ENCODE measurements at places on chromosomes 6 and 20.

GRCh38 chr6:164108869-164109769, 694.6 kb downstream of the QKI start:
- peak; percentile 94 for DNase-seq

DNA sequence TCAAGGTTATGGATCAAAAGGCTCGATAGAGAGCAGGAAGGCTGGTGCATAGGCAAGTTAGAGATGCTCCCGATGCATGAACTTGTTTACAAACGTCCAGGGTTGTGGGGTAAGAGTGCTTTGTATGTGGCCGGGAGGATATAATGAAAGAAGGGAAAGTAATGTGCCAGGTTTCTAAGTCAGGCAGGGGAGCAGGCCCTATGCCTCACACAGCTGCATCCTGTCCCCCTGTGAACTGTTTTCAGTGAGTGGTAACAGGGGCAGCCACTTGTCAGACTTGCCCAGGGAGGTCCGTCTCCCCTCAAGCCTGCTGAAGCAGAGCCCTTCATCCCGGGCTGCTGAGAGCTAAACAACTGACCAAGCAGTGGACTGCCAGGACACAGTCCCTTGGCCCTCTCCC, 19.4 kb downstream of the KCNK5 start:
- DNase-seq, result no peak

- no peak for DNase-seq
These were observed 91.3 kb upstream of the SLC35B3 start for GRCh38 chr6:8526624-8527023.

DNA sequence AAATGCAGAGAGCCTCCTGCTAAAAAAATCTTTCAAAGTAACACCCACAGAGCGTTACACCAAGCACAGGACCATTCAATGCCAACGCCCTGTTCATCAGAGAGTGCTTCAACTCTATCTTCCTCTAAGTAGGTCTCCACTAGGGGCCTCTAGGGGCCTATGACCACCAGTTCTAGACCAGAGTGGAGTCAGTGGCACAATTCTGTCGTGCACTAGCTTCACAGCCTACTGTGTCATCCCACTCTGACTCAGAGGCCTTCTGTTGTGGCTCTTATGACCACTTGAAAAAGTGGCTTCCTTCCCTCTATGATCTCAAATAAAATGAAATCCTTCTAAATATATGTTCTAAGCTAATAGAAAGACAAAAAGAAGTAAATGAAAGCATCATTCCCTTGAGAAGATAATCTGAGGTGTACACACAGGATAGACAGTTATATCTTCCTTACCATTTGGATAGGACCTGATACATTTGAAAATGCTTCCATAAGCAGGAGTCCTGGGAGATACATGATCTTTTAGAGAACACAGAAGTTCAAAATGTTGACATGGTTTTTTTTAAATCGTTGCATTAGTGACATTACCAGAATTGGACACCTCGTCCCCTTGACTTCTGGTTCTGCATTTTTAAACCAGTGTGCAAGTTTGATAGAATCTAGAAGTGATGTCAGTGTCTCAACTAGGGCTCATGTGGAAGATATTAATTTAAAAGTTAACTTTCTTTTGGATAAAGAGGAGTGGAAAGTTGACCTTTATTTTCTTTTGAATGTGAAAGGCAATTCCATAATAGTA, 151.9 kb downstream of the SH3BGRL2 start:
- DNase-seq, result no peak

DNA sequence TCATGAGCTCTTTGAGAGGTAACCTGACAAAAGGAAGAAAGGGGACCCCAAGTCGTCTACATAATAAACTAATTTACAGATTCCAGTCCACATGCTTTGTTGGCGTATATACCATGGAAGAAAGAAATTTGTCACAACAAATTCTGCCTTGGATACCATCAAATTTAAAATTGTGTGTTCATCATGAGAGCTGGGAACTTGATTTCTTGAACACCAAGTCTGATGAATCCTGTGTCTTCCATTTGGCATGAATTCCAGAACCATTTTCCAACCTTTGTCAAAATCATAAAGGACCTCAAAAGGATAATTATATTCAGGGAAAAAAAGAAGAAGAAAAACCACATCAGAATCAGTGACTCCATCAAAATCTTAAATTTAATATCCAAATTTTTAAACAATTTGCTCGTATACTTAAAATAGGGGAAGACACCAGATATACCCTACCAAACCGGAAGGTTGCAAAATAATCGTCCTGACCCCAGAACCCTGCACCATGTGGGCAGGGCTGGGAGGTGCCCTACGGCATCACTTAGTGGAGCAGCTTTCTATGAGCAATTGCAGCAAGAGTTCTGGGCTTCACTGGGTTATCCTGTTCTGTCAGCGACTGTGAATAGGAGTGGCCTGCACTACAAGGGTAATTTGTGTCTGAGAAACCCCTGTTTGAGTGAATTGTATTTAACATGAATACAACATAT, 74.1 kb upstream of the INSM1 start:
- DNase-seq, result no peak

DNA sequence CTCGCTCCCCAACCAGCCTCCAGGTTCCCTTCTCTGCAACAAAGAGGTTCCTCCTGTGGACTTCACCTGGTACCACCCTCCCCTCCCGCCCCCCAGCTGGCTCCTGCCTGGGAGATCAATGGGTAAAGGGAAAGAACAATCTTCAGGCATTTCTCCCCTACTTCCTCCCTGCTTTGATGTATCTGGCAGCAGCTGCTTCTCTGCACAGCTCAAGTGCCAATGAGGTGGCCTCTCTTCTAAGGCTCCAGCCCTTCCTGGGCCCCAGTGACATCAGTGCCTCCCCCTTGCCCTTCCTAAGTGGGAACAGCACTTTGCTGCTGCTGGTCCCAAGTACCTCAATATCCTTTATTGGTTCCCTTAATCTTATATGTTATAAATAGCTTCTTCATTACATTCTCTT, 23.5 kb downstream of the MOCS1 start:
- DNase-seq, result no peak

GRCh38 chr20:3889489-3890397, 556 bp downstream of the PANK2 start:
- DNase-seq, result peak; percentile 56

- no peak for DNase-seq
These were observed 25.7 kb upstream of the DEFB125 start for GRCh38 chr20:61757-62156.

DNA sequence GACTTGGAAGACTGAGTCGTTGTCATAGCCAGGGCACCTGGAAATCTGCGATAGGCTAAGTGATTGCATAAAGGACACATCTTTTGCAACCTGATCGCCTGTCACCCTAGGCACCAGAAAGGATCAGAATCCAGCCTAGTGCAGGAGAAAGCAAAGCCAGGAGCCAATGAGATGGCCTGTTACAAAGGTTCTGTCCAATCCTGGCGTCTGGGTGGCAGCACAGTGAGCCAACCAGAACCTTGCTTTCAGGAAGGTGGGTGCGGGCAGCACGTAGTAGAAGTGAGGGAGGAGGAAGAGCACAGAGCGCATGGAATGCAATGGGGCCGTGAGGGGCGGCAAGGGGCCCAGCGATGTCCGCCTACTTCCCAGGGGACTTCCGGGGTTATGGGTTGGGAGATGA, 120.4 kb upstream of the GGTLC1 start:
- no peak for DNase-seq

- DNase-seq, result no peak
These were observed 236.4 kb downstream of the NFATC2 start for GRCh38 chr20:51306081-51306480.

- DNase-seq, result no peak
These were observed 60.6 kb downstream of the FOXA2 start for GRCh38 chr20:22523499-22524392.

DNA sequence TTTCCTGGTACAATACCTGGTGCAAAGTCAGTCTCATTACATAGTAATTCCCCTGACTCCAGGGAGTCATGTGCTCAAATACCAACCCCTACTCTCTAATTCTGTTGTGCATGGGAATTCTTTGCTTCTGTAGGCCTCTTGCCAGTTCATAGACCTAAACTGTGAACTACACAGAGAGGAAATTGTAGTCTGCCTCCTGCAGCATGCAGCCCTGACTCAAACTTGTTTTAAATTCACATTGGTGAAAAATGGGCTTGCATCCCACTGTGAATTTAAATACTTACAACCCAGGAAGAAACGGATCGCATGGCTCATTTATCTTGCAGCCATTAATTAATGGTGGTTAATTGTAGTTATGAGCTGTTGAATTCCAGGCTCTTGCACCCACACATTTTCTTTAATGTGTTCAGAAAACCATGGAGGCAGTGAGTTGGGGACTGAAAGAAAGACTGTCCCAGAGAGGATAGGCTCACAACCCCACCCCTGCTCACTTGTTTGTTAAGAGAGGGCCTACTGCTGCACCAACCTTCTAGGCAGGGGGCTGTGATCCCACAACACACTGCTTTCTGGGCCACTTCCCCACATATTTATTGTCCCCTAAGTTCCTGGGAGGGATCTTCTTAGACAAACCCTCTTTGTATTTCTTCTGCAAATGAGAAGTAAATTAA, 579.1 kb downstream of the DHX35 start:
- no peak for DNase-seq

GRCh38 chr20:14744723-14745122, 407.3 kb upstream of the FLRT3 start:
- no peak for DNase-seq

GRCh38 chr6:167702241-167702827, 124.4 kb upstream of the AFDN start:
- DNase-seq, result no peak

GRCh38 chr6:143647191-143647590, 30.6 kb upstream of the PHACTR2 start:
- no peak for DNase-seq

DNA sequence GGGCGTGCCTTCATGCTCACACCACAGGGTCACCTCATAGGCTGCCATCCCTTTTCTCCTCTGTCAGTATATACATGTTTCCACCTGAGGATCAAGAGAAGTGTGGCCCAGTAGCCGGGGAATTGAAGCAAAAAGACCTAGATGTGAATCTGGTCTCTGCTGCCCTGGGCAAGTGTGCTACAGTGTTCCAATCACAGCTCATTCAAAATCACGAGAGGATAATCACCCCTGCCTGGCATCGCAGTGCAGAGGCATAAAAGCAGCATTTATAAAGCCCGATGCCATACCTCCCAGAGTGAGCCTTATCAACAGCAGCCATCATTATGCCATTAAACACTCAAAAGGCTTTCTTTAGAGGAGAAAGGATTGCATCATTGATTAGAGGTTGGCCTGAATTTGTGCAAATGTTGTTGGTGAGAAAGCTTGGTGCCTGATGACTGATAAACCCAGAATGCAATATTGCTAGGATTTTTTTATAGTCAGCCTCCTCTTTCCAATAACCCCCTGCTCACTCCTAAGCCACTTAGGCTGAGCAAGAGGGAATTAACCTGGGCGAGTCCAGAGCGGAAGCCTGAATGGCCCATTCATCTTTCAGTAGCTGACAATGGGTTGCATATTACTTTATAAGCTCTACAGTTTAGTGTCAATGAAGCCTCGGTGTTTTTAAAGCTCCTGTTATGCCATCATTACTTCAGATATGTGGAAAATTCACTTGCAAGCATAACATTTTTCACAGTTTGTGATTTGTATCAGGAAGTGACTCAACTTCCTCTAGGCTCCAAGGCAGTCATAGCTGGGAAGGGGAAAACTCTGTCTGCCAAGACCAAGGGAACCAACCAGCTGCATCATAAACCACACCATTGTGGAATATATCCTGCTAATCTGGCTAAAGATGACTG, 92.5 kb upstream of the NXT1 start:
- DNase-seq, result peak; percentile 26

GRCh38 chr6:145882121-145882531, 67.5 kb upstream of the FBXO30 start:
- no peak for DNase-seq

DNA sequence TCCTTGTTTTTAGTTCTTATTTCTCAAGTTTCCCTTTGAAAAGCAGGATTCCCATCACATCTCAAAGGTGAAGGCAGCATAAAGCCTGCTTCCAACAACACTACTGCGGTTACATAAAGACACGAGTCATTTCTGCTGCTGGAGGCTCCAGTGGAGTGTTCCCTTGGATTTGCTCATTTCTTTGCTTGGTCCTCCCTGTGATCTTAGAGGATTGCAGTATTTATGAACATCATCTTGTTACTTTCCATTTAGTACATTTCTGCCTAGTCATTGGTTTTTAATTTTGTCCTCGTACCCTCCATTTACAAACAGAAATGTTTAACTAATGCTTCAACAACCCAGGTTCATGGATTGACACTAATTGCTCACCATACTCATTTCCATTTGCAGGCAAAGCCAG, 298.8 kb downstream of the ZNF217 start:
- no peak for DNase-seq
